NCI-H82 (cell line): ENCODE measurements at places on chromosomes 5 and 9.

DNA sequence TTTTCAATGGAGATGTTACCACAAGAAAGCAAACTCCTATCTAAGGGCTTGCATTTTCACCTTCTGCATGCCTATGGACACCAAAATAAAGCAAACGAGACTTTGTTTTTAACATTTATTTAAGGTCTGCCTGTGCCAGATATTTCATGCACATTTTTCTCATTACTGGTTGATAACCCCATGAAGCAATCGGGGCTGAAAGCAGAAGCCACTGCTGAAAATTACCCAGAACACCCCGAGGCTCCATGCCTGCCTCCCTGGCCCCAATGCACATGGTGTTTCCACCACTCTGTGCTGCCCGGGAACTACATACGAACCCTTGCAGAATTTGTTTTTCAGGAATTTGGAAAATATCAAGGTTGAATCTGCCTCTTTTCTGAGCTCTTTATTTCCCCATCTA, 240.1 kb downstream of the NR2F1-AS1 start:
- no peak for DNase-seq

DNA sequence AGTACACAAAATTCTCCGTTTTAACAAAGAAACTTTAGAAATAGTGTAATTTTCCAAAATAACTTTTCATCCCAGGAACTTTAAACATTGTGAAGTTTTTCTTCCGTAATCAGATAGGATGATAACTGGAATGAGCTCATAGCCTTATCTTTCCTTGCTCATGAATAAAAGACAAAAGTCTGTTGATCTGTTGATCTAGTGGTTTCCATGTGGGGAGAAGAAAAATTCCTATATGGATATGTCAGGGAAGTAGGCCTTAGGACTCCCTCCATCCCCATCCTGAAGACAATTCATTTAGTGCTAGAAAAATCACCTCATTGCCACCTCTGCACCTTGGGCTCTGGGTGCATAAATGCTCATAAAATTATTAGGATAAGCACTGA, 266.6 kb downstream of the SMARCA2 start:
- DNase-seq: no peak

DNA sequence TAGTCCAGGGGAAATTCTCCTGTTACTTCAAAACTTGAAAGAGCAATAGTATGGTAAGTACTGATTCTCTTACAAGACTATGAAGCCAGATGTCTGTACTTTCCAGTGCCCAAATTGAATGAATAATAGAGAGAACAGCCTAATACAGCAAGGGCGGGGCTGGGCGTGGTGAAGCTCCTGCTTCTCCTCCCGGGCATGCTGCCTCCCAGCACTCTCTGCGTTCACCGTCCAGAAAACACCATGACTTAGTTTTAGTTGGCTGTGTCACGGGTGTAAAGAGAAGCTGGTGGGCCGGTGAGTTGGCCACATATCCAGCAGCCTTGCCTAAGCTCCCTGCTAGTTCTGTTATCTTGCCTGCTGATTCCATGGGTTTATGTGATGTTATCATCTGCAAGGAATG, 40.7 kb upstream of the ADAMTS2 start:
- no peak for DNase-seq

DNA sequence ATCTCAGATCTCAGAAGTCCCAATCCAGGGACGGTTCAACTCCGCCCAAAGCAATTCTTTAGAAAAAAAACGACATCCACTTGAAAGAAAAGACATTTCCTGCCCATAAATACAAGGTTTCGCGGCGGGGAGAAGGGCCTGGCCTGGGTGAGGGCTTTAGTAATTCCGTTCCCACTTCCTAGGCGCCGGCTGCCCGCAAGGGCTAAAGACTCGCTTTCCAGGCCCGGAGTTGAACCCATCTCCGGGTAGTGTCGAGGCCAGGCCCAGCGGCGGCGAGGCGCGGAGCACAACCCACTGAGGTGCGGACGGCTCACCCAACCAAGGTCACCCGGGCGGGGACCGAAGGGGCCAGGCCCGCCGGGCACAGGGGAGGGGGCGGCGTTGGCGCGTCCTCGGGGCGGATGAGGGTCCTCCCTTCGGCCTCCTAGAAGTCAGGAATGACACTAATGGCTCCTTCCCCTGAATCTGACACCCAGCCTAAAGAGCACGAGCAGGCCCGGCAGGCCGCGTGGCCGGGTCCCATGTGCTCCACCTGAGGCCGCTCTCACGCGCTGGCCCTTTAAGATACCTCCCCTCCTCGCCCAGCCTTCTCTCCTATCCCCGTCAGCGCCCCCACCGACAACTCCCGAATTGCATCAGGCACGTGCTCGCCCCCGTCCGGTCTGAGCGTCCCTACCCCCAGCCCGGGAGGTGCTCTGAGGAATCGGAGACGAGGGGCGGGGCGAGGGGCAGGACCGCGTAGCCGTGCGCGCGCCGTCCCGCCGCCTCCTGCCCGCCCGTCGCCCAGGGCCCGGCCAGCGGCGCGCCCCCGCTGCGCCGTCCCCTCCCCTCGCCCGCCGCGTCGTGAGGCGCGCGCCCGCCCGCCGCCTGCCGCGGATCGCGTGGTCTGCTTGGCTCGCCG, 467 bp upstream of the LARP1 start:
- DNase-seq: peak; percentile 99

- no peak for DNase-seq
Observed at GRCh38 chr9:131076347-131077195, 19.8 kb upstream of the AIF1L start.

DNA sequence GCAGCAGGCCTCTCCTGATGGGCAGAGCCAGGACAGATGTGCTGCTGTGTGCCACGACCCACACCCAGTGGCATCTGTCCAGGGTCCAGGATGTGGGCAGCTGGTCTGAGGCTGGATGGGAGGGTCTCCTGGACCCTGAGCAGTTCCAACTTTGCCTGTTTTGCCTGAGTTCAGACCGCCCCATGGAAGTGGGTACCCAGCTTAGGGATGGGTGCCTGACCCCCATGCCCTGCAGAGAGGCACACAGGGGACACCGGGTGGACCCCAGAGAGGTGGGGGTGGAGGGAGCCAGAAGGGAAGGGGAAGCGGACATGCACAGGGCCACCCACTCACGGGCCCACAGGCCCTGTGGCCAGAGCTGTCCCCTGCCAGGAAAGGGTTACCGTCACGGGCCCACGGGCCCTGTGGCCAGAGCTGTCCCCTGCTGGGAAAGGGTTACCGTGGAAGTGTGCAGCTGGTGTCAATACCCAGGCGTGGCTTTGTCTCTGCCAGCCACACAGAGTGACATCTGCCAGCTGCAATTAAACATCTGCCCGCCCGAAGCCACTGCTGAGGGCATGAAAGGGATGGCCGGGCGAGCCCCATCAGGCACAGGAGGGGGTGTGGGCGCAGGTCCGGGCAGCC, 50.0 kb downstream of the NACC2 start:
- no peak for DNase-seq

DNA sequence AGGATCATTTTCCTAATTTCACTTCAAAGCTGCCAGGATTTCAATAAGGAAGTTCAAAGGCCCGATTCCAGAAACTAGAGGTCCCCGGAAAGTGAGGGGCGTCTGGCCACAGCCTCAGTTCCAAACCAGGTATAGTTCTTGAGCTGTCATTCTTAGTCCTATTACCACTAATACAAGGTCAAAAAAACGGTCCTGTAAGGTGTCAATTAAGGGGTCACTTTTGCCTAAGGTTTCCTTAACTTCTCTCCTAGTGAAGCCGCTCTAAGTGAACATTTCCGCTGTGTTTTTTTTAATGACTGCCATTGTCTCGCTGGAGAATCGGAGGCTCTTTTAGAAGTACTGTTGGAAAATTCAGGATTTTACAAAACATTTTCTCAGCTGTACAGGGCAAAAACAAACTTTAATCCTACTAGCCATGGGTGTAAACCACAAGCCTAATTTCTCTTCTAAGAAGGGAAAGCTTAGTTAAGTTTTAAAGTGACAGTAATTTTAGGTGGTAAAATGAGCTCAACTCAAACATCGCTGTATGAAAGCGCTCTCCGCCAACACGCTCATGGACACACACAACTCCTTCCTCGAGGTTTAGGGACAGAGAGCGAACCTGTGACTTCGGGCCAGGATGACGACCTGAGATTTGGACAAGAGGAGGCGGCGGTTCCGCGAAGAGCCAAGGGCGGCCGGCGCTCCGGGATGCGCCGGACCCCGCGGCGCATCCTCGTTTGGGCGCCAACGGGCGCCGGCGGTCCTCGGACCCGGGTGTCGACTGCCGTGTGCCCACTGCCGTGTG, 76.7 kb upstream of the IFNE start:
- peak; percentile 4 for DNase-seq

DNA sequence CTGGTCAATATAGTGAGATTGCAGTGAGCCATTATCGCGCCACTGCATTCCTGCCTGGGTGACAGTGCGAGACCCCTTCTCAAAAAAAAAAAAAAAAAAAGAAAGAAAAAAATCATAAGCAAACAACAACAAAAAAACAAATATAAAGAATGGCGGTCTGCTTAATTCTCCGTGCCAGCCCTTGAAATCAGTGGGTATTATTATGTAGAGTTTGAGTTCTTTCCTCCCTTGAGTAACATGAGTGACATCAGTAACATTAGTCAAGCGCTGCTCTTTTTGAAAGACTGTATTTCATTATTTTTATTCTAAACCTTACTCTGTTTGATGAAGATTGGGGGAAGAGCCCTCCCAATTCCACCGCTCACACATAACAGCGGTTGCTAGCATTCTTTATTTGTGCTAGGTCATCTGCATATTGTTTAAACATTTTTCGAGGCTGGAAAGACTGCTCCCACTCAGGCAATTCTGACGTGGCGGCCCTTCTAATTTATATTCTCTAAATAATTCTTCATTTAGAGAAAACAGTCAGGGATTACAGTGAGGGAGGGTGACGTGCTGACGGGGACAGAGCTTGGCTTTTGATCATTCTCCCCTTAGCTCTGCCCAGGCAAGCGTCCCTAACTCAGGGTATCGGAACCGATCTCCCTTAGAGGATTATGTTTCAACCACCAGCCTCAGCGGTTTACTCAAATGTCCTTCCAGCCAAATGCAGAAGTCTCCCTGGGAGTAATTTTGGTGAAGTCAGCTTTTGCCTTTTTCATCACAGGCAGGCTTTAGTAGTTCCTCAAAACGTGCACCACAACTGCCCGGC, 860 bp upstream of the MARCHF6 start:
- DNase-seq: peak; percentile 76

GRCh38 chr9:137485343-137486140, 26.4 kb upstream of the NSMF start:
- no peak for DNase-seq

- DNase-seq: no peak
Observed at GRCh38 chr5:180641566-180641900, 7.9 kb downstream of the FLT4 start.

DNA sequence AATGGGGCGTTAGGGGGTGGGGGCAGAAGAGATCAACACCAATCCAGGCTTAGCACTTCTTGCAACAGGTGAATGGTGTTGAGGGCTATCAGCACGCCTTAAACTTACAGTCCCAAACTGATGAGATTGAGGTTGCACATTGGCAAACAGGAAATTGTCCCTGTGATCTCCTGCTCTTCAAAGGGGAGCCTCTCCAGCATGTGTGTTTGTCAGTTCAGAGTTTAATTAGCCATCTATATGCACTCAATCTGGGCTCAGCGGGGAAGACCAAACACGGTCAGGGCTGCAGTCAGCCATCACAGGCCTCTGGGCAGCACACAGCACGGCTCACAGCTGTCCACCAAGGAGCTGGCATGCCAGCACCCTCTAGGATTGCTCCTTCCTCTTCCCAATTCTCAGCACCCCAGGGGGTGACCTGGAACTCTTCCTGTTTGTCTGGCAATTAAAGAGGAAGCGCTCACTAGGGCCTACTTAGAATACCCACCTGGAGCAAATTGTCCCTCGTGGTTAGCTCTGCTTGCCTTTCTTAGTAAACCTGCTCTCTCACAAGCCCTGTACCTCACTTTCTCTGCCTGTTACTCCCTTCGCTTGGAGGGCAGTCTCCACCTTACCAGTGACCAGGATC, 217.4 kb downstream of the SLIT3 start:
- no peak for DNase-seq

DNA sequence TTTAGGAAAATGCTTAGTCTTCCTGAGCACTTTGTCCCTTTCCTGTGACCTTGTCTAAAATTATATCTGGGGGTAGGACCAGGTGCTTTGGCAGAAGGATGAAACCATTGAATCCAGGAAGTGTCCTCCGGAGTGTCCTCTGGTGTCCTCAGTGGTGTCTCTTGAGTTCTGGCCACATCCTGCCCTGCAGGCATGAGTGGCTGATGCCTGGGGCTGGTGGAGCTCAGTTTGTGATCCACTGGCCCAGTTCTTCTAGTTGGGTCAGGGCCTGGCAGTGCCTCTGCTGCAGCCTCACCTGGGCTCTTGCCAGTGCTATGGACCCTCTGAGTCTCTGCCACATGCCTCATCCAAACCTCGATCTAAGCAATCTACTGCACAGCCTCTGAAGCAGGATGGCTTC, 14.4 kb upstream of the TMED7 start:
- DNase-seq: no peak

DNA sequence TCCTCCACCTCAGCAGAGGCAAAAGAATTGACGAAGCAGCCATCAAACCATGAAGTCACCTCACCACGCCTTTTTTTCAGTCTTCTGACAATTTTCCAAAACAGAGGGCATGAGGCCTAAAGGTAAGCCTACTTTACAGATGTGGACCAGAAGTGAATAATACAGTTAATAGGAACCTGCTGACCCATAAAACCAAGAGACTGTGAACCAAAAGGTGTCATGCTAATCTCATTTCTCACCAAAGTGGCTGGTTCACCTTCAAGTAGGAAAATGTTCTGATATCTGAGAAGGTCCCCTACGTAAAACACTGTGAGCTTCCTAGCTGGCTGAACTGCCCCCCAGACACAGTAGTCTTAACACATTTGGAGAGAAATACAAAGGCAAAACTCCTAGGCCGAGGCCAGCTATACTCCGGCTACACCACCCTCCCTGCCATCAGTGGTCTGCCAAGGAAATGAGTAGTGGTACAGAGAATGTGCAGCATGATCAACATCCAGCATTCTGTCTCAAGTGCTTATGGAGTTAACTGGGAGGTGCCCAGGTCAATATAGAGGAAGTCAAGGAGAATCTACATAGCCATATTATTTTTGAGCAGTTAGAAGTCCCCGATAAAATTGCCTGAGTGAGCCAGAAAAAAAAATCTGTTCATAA, 19.3 kb upstream of the F2RL2 start:
- no peak for DNase-seq

DNA sequence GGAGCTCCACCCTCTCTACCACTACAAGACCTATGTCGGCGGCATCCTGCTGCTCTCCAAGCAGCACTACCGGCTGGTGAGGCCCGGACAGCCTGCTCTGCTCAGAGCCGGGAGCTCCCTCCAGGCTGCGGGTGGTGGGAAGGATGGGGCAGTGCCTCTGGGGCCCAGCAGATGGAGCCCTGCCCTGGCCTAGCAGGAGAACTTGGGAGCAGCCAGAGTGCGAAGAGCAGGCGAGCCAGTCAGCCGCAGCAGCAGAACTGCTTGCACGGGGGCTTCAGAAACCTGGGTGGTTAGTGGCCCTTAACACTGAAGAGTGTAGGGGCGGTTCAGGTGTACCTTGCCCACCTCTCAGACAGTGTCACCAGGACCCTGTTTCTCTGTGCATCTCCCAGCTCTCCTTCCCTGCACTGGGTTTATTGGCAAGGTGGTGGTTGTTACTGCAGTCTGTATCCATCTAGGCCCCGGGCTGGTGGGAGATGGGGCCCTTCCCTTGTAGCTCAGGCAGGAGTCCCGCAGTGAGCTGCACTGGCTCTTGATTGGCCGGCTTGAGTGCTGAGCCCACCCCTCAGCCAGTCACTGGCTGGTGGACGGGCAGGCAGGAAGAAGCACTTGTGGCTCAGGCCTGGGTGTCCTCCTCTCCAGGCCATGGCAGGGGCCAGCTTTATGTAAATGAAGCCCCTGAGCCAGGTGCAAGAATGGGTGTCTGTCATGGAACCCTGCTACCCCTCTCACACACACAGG, 7.7 kb downstream of the B4GALT7 start:
- peak; percentile 83 for DNase-seq

- peak; percentile 45 for DNase-seq
Observed at GRCh38 chr5:131635684-131636572, 899 bp upstream of the RAPGEF6 start.

GRCh38 chr5:102807878-102808502, 52.9 kb downstream of the PAM start:
- peak; percentile 78 for DNase-seq
